ENCODE measurements at places on chromosomes 5 and 9.

DNA sequence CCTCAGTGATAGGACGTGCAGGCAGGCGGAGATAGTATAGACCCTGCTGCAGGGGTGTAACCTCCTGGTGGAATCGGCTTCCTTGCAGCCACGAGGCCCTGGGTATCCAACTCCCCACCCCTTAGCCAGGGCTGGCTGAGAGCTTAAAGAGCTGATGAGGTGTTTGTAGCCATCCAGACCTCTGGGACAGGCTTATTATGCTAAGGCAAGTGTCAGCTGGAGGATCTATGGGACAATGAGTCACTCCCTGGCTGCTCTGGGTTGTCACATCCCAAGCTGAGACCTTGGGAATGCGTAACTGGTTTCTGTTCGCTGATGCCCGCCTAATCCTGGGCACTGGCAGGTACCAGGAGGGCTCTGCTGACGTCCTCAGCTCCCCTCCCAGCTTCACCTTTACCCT is 38.9 kb downstream of the DAB2IP start:
- DNase-seq: no peak

DNA sequence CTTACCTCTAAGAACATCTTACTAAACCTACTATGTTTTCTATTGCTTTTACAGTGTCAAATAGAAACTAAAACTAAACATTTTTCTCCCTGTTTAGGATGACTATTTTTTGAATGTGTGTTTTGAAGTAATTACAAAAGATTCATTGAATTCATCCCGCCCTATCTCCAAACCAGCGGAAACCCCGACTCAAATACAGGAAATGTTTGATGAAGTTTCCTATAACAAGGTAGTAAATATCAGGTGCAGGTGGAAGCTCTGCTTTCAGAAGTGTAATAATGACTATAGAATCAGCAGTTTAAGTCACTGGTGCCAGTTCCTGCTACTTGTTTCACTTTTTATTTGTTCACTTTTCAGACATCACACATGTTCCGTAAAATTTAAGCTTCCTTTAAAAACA is 20.0 kb downstream of the ERAP2 start:
- no peak for DNase-seq

DNA sequence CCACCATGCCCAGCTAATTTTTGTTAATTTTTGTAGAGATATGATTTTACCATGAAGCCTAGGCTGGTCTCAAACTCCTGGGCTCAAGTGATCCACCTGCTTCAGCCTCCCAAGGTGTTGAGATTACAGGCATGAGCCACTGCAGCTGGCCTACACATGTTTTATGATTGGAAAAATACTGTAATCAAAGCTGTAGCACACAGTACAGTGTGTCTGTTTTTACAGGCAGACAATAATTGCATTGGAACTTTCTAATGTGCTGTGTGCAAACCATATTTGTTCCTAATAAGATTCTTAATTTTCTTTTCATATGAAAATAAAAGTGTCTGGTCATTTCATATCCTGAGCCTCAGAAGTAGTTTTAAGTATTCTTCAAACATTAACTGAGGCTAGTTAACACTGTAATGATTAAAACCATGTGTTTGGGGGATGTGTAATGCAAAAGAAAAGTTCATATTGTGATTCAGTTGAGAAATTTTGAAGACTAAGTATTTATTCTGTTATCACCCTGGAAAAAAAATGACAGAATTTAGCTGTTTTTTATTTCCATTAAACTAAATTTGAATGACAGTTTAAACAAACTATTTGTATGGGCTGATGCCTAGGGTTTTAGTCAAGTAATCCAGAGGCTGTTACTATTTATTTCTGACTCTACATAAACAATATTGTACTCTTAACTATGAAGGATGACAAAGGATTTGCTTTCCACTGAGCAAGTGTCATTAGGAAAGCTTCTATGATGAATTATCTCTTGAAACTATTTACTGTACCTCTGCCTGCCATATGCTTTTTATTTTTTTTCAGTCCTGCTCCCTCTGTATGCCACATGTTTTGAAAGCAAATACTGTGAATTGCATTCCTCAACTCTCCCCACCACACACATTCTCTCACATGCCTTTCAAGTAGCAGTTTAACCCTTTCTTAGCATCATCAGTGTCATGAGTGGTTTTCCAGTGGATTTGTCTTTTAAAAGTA is 111.5 kb downstream of the MTREX start:
- DNase-seq: no peak

- no peak for DNase-seq
Observed at GRCh38 chr5:162990856-162991497, 446.4 kb upstream of the CCNG1 start.

DNA sequence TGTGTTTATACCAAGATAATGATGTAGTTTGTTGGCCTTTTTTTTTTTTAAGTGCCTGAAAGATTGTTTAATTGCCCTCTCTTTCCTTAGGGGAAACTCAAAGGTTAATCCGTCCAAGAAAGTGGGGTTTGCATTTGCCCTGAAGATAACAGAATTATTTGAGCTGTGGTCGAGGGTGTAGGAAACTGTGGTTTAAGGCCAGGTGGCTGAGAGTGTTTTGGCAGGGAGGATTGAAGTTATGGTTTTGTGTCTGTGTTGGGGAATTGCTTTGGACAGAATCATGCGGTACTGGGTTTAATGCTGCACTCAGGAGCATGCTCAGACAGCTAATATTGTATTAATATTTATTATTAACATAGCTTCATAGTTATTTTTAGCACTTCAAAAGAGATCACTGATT is 509.8 kb downstream of the EBF1 start:
- DNase-seq: no peak

DNA sequence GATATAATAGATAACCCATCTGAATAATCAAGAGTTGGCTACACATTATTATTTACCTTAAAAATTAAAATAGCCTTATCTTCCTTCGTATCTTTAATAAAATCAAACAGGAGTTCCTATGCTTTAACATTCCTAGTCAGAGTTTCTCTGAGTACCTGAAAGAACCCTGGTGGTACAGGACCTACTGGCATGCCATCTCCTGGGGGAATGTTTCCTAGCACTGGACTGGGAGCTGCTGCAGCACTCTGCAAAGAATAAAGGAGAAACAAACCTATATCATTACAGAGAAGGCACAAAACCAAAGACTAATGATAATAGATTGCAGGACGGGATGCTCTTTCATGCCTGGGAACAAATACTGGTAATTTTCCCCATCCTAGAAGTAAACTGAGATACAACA is 119.5 kb upstream of the ACOT12 start:
- DNase-seq: no peak

GRCh38 chr5:74326571-74327338 is 313.8 kb downstream of the ENC1 start:
- no peak for DNase-seq

- DNase-seq: no peak
Observed at GRCh38 chr5:112316006-112316405, 103.1 kb downstream of the EPB41L4A start.

DNA sequence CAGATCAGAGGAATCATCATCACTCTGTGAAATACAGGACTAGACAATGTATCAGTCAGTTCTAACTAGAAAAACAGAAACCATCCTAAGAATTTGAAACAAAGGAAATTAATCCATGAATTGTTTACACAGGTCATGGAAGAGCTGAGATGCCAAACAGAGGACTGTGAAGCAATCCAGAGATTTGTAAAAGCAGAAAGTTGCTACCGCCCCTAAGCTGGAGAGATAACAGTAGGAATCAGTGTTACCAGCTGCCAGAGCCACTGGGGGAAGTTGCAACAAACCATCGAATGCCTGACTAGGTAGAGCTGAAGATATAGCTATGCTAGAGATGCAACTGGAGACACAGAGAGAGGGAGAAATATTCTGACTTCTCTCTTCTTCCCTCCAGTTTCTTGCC is 10.4 kb upstream of the MIER3 start:
- no peak for DNase-seq

- no peak for DNase-seq
Observed at GRCh38 chr5:113379936-113380806, 54.6 kb downstream of the TSSK1B start.

DNA sequence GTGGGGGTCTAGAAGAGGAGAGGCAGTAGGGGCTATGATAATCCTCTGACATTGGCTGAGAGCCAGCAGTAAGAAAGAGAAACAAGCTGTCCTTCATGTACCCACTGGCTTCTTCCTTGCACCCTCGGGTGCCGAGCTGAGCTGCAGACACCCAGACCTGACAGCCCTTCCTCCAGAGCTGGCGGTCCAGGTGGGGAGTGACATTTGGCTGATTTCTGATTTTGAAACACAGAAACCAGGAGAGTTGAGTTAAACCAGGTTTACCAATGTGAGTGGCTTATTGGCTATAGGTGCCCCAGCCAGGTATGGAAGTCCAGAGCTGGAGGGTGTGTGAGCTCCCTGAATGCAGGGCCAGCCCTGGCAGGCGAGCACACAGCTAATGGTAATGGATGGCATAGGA is 59.2 kb downstream of the GADD45G start:
- DNase-seq: no peak

DNA sequence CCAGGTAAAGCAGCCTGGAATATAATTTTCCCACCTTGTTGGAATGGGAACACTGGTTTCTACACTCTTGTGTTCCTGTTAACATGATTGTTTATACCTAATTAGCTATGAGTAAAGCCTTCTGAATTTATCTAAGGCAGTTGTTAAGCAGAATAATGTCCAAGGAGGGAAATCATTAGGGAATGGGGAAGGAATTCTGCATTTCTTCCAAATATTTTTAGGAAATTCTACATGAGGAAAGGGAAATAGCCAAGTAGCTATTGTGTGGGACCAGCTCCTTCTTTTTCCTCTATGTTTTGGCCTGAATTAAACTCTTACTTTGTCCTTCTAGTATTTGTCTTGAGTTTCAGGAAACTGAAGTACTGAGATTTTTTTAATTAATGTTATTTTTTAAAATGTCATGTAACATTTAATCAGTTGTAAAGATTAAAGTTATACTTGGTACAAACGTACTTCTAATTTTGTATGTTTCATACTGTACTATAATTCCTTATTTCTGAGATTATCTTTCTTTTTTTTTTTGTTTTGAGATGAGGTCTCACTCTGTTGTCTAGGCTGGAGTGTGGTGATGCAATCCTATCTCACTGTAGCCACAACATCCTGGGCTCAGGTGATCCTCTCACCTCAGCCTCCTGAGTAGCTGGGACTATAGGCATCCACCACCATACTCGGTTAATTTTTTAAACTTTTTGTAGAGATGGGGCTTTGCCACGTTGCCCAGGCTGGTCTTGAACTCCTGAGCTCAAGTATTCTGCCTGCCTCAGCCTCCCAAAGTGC is 28.5 kb downstream of the ANKDD1B start:
- no peak for DNase-seq

DNA sequence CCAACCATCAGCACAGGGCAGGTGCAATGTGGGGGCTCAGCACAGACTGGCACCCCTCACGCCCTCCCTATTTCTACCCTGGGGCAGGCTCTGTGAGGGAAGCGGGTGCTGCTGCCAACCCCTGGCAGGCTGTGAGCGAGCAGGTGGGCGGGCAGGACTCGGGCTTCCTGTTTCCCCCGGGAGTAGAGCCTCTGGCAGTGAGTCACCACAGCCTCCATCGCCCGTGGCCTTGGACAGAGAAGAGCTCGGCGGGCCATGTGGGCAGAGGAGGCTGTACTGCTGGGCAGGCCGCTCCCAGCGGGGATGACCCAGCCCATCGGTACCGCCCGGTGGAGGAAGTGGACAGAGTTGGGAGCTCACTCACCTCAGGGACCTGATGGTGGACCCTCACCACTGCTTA is 16.6 kb downstream of the KCNT1 start:
- no peak for DNase-seq

DNA sequence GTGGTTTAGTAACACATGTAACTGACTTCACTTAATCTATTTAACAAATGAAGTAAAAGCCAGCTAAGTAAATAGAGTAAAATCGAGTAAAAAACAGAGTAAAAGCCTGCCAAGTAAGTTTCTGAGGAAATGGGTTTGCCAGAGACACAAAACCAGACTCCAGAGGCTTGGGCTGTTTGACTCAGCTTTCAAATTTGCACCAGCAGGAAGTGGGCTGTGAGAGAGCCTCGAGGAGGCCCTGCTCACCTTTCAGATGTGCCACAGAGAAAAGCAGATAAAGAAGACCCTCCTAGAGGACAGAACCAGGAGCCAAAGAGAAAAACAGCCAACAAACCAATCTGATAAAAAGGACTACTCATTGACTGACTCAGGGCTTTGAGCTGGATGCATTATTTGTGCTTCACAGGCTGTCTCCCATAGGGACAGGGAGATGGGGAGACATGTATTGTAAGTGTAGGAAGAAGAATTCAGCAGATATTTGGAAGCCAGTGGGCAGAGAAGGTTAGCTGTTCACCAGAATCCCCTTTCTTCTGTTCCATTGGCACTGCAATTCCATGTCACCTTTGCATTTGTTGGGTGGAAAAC is 14.4 kb upstream of the AMACR start:
- DNase-seq: no peak

- DNase-seq: no peak
Observed at GRCh38 chr9:124457887-124458431, 7.7 kb downstream of the ADGRD2 start.

DNA sequence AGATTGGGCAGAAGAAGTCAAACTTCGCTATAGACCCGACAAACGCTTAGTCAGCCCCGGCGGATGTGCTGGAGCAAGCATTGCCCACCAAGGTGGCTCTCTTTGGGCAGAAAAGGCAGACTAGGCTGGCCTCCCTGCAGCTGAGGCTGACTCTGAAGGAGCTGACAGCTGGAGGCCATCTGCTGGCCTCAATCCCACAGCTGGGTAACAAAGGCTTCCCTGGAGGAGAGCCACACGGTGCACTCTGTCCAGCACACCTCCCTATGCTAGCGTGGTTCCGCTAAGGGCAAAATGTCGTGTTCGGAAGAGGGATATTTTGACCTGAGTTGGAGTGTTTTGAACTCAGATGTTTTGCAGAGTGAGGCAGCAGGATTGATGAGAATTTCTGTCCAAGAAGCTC is 103.5 kb upstream of the PTCH1 start:
- DNase-seq: no peak

DNA sequence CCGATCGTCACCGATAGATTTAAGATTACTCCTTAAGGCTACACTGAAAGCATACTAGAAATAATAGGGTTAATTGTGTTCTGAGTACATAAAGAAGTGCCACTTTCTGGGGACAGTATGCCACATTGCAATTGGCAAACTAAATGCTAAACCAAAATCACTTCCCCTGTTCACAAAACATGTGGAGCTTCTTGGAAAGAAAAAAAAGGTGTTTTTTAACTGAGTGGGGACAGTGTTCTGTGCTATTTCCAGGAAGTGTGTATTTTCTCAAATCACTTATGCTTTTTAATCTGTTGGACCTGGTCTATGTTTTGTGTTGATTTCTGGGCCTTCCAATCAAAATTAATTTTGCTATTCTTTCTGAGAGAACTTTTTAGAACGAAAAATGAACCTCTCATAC is 149.3 kb upstream of the MPDZ start:
- no peak for DNase-seq
